Omental fat pad (tissue), 4 donors: ENCODE measurements at places on chromosomes 6 and 20.

GRCh38 chr20:62186887-62187866 is 4.3 kb downstream of the MTG2 start:
- no peak for DNase-seq

- DNase-seq: no peak
Observed at GRCh38 chr6:15398633-15399275, 152.9 kb downstream of the JARID2 start.

GRCh38 chr20:47800623-47801022 is 15.3 kb upstream of the SULF2 start:
- DNase-seq: no peak

- no peak for DNase-seq
Observed at GRCh38 chr6:9766240-9766915, 648.5 kb downstream of the TFAP2A start.

DNA sequence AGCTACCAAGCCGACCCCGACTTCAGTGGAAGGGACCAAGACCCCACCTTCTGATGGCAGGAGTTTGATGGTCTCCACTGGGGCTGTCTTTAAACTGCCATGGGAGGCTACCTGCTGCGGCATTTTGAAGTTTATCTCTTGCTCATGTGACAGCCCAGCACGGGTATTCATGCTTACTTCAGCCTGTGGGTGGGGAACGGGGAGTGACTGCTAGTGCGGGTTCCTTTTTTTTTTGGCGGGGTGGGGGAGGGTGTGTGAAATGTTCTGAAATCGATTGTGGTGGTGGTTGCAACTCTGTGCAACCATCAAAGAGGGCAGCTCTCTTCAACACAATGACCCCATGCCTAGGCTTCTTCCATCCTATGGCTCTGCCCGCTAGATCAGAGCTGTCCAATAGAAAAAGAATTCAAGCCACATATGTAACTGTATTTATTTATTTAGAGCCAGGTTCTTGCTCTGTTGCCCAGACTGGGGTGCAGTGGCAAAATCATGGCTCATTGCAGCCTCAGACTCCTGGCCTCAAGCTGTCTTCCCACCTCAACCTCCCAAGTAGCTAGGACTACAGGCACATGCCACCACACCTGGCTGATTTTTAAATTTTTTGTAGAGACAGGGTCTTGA is 53.7 kb downstream of the PPP1R16B start:
- DNase-seq: no peak

DNA sequence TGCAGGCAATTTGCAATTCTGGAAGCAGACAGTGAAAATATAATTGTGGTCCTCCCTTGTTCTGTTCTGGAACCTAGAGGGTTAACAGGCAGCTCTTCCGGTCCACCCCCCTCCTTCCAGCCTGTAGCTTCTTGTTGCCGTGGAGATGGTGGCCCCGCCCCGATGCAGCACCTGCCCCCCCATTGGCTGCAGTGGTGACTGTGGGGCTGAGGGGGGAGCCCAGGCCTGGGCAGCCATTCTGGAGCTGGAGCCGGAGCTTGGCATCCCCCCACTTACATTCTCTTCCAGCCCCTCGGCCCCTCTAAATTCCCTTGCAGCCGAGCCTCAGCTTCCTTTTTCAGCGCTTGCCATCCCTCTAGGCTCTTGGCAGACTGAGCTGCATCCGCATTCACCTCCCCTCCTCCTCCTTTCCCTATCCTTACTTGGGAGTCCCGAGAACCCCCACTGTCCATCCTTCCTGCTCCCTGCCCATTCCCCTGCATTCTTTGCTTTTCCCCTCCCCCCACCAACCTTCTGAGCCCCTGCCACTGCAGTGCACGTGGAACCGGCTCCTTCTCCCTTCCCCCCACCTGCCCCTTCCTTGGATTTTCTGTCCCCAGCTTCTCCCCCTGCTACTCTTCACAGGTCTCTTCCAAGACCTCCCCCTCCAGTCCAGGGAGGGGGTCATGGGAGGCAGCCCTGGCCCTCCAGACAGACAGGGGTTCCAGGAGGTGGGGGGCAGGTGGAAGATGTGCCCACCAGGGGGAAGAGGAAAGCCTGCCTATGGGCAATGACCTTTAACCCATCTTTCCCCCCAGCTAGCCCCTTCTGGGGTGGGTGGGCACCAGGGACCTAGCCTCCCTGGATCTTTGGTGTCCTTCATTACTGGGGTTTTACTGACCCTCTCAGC is 11.4 kb downstream of the SYNGAP1 start:
- no peak for DNase-seq

GRCh38 chr6:37481711-37482605 is 17.7 kb downstream of the CCDC167 start:
- DNase-seq: no peak

DNA sequence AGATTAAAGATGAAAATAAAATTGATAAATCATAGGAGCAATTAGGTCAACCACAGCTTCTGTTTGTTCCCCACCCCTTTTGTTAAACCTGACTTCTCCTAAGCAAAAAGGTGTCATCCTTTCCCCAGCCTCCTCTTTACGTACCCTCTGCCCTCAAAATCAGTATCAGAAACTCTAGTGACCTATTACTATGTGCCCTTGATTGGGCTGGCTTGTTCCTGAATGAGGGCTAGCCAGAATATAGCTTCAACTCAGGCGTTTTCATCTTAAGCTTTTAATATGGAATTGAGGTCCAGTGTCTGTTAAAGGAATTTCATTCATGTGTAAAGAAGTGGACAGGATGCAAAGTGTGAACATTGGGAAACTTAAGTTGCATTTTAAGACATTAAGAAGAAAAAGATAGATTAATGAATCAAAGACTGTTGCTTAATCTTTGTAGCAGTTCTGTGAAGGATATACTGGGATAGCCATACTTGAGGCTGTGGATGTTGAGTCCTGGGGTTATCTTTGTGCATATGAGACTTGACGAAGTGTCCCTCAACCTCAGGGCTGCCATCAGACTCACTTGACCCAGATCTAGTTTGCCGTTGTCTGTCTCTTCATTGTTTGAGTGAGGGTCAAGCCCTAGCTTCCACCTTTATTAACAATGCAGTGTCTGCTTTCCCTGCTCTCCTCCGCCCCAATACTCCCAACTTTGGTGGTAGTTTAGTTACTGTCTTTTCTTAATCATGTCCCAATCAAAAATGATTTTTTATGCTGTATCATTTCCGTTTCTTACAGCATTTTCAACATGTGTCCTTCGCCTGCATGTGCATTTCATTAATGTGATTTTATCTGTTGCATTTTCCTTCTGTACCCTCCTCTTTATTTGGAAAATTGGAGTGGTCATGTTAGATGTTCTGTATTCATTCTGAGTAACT is 1.9 kb downstream of the TBPL1 start:
- no peak for DNase-seq
